GF-D8 (cell line): ENCODE measurements at places on chromosomes 16 and 17.

DNA sequence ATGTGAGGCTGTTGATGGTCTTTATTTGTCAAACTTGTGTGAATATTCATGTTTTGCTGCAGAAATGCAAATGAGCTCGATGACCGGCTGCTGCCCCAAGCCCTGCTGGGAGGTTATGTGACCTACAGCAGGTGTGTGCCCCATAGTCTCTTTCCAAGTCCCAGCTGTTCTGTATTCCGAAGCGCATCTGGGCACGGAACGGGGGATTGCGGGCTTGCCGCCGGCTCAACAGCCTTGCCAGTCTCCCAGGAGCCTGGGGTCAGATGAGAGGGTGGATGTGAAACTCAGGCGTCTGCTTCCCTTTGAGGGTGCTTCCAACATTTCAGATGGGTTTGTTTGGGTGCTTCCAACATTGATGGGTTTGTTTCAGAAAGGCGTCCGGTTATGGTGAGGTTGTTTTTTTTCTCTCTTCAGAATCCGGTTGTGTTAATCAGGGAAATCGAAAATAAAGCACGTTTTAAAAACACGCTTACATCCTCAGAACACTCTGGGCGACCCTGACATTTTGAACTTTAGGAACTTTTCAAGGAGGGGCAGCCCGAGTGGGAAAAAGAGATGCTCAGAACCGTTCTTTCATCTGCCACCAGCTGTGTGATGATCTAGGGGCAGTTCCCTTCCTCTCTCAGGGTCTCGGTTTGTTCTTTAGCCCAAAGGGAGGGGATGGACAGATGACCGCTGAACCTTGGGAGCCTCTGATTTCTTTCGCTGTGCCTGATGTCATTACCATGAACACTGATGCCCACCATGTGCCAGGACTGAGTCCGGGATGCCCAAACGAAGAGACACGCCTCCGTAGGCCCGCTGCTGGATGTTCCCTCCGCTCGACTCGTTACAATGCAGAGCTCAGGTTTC lies 47.8 kb upstream of the AMZ2 start:
- no peak for DNase-seq

DNA sequence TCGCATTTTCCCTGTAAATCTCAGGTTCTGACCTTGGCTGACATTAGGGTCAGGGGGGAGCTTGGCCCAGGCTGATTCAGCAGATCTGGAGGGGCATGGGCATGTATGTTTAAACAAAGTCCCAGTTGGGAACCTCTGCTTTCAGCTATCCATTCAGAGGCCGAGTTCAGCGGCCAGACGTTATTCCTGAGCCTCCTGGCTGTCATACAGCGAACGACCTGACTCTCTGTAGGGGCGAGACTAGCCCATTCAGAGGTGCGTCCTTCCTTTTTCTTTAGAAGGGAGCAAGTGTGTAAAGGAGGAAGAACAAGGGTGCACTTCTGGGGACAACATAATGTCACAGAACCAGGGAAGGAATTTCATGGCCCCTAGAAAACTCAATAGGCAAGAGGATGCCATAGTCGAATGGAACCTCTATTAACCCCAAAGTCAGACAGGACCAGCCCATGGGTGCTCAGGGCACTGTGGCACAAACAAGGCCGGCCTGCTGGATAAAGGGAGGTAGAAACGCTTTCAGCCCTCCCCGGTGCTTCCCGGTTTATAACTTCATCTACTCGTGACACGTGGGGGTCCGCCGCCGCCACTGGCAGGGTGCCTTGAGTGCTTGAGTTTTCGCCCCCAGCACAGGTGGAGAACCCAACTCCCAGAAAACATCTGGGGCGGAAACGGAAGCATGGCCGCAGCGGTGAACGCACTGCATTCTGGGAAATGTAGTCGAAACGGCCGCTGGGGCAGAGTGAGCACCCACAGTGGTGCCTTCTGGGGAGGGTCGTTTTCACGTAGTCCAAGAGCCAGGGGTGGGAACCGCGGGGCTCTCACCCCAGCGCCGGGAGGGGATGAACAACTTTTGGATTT lies 33.2 kb upstream of the PLCG2 start:
- DNase-seq: peak; percentile 21

DNA sequence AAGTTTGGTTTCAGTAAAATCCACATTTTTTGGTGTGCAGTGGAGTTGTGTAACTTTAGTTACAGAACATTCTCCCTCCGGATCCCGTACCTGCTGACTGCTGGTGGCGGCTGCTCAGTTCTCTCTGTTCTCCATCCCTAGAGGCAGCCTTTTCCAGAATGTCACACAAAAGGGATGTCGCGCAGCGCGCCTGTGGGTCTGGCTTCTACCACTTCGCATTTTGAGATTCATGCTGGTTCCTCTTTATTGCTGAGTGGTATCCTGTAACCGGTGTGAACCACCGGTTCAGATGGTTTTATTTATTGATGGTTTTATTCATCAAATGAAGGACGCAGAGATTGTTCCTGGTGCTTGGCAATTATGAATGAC lies 981 bp upstream of the CEP131 start:
- DNase-seq: peak; percentile 24

- DNase-seq: no peak
Observed at GRCh38 chr17:42101513-42102292, 3.4 kb upstream of the ZNF385C start.

DNA sequence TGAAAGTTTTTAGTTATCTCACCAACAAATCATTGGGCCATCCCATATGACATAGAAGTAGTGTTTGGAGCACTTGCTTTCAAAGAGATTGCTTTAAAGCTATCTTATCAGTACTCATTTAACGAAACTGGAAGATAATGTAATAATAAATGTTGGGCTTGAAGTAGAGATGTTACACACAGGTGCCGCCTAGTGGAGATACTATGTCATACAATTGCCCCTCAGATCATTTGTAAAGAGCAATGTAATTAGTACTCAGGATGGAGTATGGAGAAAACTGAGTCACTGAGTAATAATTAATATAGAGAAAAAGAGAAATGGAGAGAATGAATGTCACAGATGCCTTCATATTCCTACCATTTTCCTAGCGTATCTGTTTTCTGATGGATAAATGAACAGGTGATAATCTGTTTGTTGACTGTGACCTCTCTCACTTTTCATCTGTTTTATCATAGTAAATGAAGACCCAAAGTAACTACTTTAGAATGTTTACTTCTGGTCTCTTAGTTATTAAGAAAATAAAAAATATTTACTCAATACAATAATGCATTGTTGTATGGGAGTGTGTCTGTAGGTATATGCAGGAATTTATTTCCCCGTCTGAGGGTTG lies 80.4 kb downstream of the EFCAB5 start:
- no peak for DNase-seq

- DNase-seq: no peak
Observed at GRCh38 chr17:48571024-48571818, 6.9 kb downstream of the HOXB4 start.

GRCh38 chr17:51540151-51540550 lies 279.8 kb downstream of the UTP18 start:
- no peak for DNase-seq

GRCh38 chr17:27480699-27481098 lies 24.5 kb downstream of the KSR1 start:
- no peak for DNase-seq

GRCh38 chr17:11825572-11826209 lies 171.6 kb downstream of the ZNF18 start:
- DNase-seq: no peak

- no peak for DNase-seq
Observed at GRCh38 chr16:77531752-77532151, 96.9 kb upstream of the ADAMTS18 start.

GRCh38 chr17:62140836-62141235 lies 75.8 kb upstream of the MED13 start:
- no peak for DNase-seq

GRCh38 chr16:11481987-11482386 lies 104.7 kb downstream of the LITAF start:
- no peak for DNase-seq

GRCh38 chr16:66287416-66287815 lies 79.1 kb upstream of the CDH5 start:
- DNase-seq: no peak

DNA sequence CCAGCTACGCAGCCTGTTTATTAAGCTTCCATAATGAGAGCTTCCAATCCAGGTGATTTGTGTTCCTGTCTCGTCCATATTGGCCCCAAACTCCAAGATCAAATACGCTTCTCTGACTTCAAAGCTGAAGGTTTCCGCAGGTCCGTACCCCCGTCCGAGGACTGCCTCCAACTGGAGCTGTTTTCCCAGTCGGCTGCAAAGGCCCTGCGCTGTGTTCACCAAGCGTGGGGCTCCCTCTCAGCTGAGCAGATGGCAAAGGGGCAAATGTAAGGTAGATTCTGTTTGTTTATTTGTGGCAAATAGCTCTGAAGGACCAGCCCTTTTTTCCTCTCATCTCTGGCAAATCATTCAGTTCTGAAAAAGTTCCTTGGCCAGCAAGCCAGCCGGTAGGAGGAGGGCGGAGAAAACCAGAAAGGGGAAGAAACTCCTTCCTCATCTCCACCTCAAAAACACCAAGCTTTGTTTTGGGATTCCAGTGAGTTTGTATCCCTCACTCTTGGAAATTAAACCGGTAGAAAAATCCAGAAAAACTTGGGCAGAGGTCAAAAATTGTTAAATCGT lies 35.2 kb downstream of the NXN start:
- no peak for DNase-seq

DNA sequence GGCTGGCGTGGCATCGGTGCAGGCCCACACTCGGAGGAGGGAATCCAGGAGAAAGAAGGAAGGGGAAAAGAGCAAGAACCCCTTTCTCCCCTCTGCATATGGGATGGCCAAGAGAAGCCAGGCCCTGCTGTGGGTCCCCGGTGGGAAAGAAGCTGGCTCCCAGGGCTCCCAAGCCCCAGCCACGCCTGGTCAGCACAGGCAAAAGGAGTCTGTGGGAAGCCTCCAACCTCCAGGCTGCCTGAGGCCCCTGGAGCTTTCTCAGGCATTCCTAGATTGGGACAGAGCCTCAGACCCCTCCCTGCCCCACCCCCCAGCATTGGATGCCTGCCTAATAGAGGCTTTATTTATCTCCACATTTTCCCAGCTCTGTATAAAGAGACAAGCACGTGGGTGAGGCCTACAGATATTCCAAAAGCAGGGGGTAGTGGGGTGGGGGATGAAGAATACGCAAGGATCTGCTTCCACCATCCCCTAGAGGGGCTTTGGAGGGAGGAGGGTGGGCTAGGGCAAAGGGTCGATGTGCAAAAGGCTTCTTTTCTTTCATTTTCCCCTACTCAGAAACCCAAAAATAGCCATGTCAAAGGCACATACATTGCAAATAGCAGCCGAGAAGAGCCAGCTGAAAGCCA lies 56.4 kb downstream of the MPRIP start:
- no peak for DNase-seq

DNA sequence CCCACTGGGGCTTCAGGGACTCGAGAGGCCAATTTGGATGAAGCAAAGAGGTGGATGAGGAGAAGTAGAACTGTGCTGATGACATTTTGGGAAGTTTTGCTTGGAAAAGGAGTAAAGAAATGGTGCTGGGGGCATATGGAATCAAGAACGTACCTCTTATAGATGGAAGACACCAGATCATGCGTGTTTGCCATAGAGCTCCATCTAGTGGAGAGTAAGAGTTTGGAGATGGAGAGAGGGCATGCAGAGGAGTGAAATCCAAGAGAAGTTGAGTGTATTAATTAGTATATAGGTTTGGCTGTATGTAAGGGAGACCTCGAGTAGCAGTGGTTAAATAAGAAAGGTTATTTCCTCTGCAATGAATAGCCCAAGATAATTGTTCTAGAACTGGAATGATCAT lies 56.0 kb downstream of the SHISA6 start:
- DNase-seq: no peak

- DNase-seq: no peak
Observed at GRCh38 chr16:85400305-85401205, 212.6 kb upstream of the GSE1 start.

GRCh38 chr16:85878875-85879274 lies 20.1 kb upstream of the IRF8 start:
- no peak for DNase-seq
